Large intestine (tissue), 12 donors: ENCODE measurements at places on chromosomes 7 and 10. TPM values are rescaled to one million over a fixed set of nuclear protein-coding genes. Genes with fewer than 3 reads are reported as not detected.
A peak's percentile ranks its signal among the peaks of the same experiment; 100 is the strongest.

GRCh38 chr10:8049045-8049864 is 5.2 kb upstream of the GATA3 start:
- H3K27me3 ChIP-seq: peaks cover 100% of the 10 kb centered on the region
- peaks cover 45% of the 10 kb centered on the region for H3K4me1 ChIP-seq
- no peaks in the 10 kb centered on the region for H3K36me3 ChIP-seq
- DNase-seq: no peak

Gene SGMS1
- polyA plus RNA-seq: 22.8 TPM

- H3K36me3 ChIP-seq: peaks cover 12% of the 10 kb centered on the region
- H3K27ac ChIP-seq: no peak overlapping the region
- no peak overlapping the region for H3K4me3 ChIP-seq
- peak; percentile 46 for DNase-seq
- H3K4me1 ChIP-seq: peaks cover 3% of the 10 kb centered on the region
These were observed 192.6 kb upstream of the CCDC6 start for GRCh38 chr10:60098677-60099601.

Gene TRIM74
- 0.88 TPM for polyA plus RNA-seq

GRCh38 chr10:43258562-43259212 is 8.2 kb downstream of the RASGEF1A start:
- no peak for DNase-seq
- no peak overlapping the region for H3K4me3 ChIP-seq
- H3K4me1 ChIP-seq: peaks cover 3% of the 10 kb centered on the region
- H3K27ac ChIP-seq: no peak overlapping the region

Gene EPDR1
- 5.8 TPM for polyA plus RNA-seq

DNA sequence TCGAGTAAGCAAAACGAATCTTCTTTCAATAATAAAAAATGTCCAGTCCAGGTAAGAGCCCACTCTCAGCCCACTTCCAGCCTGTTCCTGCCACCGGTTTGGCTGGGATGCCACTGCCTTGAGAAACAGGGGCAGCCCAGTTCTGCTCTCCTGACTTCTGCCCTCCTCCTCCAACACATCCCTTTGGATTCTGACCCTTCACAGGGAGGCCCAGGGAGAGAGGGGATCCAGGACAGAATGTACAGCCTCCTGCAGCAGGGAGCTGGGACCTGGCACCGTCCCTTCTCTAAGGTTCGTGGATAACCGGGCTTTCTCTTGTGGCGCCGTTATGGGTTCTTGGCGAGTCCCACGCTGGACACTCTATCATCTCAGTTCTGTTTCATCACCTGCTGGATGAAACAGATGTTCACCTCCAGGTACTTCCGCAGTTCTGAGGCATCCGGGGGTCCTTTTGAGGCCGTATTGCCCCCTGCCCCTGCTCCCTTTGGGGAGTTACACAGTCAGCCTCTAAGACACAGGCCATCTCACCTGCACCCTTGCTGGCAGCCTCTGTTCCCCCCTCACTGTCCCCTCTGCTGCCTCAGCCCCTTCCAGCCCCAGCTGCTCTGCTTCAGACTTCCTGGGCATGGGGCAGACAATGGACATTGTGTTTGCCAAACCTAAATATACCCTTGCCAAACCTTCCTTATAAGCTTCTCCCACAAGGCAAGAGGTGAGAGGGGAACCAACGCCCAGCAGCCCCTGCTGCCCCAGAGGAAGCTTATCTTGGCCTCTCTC is 203.8 kb upstream of the ZMIZ1 start:
- no peaks in the 10 kb centered on the region for H3K36me3 ChIP-seq
- H3K27me3 ChIP-seq: no peaks in the 10 kb centered on the region
- no peaks in the 10 kb centered on the region for H3K4me1 ChIP-seq
- no peak for DNase-seq

DNA sequence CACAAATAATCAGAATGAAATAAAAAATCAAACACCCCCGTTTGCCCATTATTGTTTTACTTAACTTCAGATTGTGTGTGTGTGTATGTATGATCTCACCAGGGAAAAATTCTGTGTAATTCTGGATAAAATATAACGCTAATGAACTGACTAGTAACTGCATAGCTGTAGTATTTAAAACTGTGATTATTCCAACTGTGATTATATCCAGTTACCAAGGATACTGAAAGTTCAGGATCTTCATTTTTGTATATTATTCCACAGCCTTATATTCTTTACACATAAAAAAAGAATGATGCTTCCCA is 2.9 kb downstream of the TWIST1 start:
- H3K36me3 ChIP-seq: no peaks in the 10 kb centered on the region
- H3K27me3 ChIP-seq: peaks cover 80% of the 10 kb centered on the region
- no peak for DNase-seq
- H3K4me3 ChIP-seq: no peak overlapping the region
- no peak overlapping the region for H3K27ac ChIP-seq

DNA sequence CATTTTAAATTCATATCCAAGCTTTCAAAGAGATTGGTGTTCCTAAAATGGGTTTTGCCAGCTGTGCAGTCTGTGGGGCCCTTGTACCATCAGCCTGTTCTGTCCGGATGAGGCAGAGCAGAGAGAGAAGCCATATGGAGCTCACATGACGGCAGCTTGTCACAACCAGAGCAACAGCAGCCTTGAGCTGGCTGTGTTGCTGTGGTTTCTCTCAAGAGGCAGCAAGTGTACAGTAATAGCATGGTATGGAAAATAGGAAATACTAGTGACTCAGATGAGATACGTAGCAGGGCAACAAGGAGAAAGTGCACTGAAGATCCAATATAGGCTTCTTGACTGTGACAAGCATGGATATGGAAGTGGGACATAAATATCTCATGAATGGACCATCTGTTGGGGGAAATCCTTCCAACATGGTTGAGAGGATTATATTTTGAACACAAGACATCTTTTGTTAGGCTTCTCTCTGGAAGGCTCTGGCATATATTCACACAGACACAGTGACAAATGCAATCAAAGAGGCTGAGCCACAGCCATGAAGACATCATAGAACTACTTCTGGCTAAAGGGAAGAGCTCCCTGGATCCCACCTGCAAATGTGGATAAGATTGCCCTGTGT is 251.0 kb upstream of the TAC1 start:
- H3K4me3 ChIP-seq: no peak overlapping the region
- peak; percentile 7 for DNase-seq
- no peak overlapping the region for H3K27ac ChIP-seq

Gene HTRA1
- 69.8 TPM for polyA plus RNA-seq

- no peaks in the 10 kb centered on the region for H3K36me3 ChIP-seq
- H3K4me3 ChIP-seq: no peak overlapping the region
- DNase-seq: no peak
- no peak overlapping the region for H3K27ac ChIP-seq
These were observed 324.2 kb downstream of the SH2D4B start for GRCh38 chr10:80861882-80862281.

DNA sequence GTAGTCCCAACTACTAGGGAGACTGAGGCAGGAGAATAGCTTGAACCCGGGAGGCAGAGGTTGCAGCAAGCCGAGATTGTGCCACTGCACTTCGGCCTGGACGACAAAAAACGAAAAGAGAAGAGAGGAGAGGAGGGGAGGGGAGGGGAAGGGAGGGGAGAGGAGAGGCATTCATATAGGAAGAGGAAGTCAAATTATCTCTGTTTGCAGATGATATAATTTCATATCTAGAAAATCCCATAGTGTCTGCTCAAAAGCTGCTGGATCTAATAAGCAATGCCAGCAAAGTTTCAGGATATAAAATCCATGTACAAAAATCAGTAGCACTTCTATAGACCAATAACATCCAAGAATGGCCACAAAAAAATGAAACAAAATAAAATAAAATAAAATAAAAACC is 120.3 kb downstream of the LMBR1 start:
- no peaks in the 10 kb centered on the region for H3K4me1 ChIP-seq
- no peak for DNase-seq
- no peaks in the 10 kb centered on the region for H3K27me3 ChIP-seq

Gene GBX1
- 0.07 TPM for polyA plus RNA-seq

DNA sequence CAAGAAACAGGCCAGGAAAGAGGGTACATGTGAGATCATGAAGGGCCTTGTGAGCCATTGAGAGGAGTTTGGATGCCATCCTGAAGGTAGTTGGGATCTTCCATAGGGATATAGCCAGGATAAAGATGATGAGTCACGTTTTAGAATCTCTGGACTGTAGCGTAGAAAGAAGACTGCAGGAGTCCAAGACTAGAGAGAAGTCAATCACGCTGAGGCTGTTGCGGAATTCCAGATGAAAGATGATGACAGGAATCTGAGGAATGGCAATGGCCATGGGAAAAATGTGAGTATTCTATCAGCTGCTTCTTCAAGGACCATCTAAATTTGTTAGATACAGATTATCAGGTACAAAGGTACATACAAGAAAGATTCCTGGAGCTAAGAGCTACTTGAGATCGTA is 711.3 kb downstream of the GRM8 start:
- H3K4me1 ChIP-seq: no peaks in the 10 kb centered on the region
- no peaks in the 10 kb centered on the region for H3K36me3 ChIP-seq
- no peak for DNase-seq
- H3K27ac ChIP-seq: no peak overlapping the region
- no peaks in the 10 kb centered on the region for H3K27me3 ChIP-seq
- H3K4me3 ChIP-seq: no peak overlapping the region

GRCh38 chr7:19489162-19489820 is 219.5 kb downstream of the POLR1F start:
- no peak overlapping the region for H3K4me3 ChIP-seq
- no peak overlapping the region for H3K27ac ChIP-seq
- H3K27me3 ChIP-seq: no peaks in the 10 kb centered on the region
- no peaks in the 10 kb centered on the region for H3K36me3 ChIP-seq
- DNase-seq: no peak
- no peaks in the 10 kb centered on the region for H3K4me1 ChIP-seq

DNA sequence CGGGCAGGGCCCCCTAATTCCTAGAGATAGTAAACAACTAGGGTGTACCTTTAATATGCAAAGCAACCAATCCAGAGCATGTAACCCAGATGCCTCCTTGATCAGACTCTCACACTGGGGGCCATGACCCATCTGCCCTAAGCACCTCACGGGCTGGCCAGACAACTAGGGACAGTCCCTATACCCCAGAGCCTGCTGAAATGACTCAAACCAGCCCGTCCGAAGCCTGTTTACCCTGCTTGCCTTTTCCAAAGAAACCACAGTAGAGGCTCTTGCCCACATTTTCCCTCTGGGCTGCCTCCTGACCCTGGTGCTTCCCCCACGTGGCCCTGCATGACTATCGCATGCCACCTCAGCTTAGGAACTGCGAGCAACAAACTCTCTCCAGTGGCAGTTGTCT is 46.2 kb downstream of the RGS10 start:
- H3K36me3 ChIP-seq: peaks cover 6% of the 10 kb centered on the region
- H3K27ac ChIP-seq: no peak overlapping the region
- no peak for DNase-seq
- peaks cover 9% of the 10 kb centered on the region for H3K27me3 ChIP-seq

GRCh38 chr10:101655570-101655969 is 39.4 kb downstream of the FBXW4 start:
- H3K27ac ChIP-seq: no peak overlapping the region
- no peaks in the 10 kb centered on the region for H3K4me1 ChIP-seq
- DNase-seq: no peak
- H3K36me3 ChIP-seq: peaks cover 66% of the 10 kb centered on the region
- no peaks in the 10 kb centered on the region for H3K27me3 ChIP-seq

DNA sequence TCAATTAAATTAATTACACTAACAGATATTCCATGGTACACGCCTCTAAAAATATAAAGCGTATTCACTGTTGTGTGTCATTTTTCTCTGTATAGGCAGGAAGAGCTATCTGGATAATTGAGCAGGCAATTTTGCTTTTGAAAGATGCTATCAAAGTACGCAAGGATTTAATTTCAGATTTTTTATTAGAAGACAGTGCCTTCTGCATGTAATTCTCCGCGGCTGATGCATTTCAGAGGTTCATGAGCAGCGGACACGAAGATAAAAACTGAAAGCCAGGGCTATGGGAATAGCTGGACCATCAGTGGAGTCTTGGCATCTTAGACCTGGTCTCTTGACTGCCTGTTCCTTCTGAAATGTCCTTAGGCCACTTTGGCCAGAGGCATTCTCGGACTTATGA is 35.7 kb upstream of the SDK1 start:
- no peaks in the 10 kb centered on the region for H3K4me1 ChIP-seq
- DNase-seq: no peak
- H3K27me3 ChIP-seq: peaks cover 3% of the 10 kb centered on the region
- no peaks in the 10 kb centered on the region for H3K36me3 ChIP-seq
- no peak overlapping the region for H3K4me3 ChIP-seq
- no peak overlapping the region for H3K27ac ChIP-seq

- H3K4me1 ChIP-seq: peaks cover 36% of the 10 kb centered on the region
- peak overlapping the region; percentile 41 for H3K27ac ChIP-seq
These were observed 23.7 kb downstream of the EPHB4 start for GRCh38 chr7:100803398-100804161.
